ELR (cell line): ENCODE measurements at places on chromosomes 4 and X.
A peak's percentile ranks its signal among the peaks of the same experiment; 100 is the strongest.

DNA sequence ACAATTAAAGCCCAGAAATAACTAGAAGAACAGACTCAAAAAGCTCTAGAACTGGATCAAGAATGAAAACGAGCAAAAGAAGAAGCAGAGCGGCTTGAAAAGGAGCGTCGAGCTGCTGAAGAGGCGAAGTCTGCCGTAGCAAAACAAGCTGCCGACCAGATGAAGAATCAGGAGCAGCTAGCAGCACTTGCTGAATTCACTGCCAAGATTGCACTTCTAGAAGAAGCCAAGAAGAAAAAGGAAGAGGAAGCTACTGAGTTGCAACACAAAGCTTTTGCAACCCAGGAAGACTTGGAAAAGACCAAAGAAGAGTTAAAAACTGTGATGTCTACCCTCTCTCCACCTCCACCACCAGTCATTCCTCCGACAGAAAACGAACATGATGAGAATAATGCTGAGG is 56.1 kb upstream of the PPP4R3C start:
- DNase-seq = no peak

DNA sequence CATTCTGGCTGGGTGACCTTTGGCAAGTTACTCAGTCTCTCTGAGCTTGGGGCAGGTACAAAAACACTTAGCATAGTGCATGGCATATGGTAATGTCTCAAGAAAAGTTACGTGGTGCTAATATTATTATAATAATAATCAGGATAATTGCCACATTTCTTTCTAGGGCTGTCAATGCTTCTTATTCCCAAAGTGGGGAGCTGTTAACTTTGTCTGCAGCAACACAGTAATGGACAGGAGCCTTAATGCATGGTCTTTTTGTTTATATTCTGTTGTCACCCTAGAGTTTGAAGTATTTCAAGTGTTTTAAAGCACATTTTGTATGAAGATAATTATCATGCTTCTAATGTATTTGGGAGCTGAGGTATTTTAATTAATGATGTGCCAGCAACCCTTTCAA is 121.8 kb downstream of the FHIP1A start:
- DNase-seq = peak; percentile 24

DNA sequence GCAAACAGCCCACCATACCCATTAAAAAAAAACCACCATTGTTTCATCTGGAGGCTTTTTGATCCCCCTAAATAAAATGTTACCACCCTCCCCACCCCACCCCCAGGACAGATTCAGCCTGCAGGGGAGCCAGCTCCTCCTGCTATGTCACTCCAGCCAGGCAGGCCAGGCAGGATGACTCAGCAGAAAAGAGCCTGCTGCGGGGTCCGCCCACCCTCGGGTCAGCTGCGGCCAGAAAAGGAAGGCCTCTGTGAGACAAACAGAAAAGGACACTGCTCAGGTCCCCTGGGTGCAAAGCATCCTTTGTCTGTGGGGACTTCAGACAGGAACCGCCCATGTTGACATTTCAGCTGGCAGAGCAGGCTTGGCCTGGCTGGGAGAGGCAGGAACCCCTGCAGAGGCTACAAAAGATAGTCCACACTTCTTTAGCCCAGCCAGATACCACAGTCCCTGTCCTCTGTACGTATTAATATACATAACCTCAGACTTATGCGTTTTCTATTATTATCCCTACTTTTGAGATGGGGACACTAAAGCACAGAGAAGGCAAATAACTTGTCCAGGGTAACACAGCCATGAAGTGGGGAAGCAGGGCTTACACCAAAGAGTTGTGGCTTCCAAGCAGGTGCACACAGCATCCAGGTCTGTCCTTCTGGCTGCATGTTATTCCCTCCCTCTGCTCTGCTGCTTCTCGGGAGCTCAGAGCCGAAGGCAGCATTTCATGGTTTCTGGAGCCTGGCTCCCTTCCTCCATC is 147.7 kb downstream of the CPEB2 start:
- peak; percentile 72 for DNase-seq

DNA sequence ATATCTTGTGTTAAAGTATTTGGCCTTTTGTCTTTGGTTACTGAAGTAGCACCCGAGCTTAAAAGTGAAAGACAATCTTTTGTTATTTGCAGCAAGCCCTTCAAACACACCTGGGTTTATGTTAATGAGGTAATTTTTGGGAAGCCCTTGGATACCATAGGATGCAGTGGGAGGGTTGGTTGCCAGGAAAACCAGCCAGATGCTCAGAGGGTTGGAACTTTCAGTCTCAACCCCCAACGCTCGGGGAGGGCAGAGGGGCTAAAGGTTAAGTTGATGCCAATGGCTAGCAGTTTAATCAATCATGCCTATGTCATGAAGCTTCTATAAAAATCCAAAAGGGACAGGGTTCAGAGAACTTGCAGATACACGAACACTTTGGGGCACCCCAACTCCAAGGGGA is 17.2 kb upstream of the GPR173 start:
- no peak for DNase-seq

GRCh38 chr4:7635445-7636239 is 200.9 kb upstream of the PSAPL1 start:
- no peak for DNase-seq

- peak; percentile 52 for DNase-seq
Observed at GRCh38 chr4:178387756-178388155, 945.5 kb upstream of the AGA start.

GRCh38 chr4:125433453-125433852 is 118.7 kb downstream of the FAT4 start:
- peak; percentile 6 for DNase-seq

GRCh38 chrX:12777670-12778069 is 13.5 kb upstream of the PRPS2 start:
- DNase-seq = peak; percentile 5

GRCh38 chr4:72109959-72110497 is 78.2 kb downstream of the NPFFR2 start:
- no peak for DNase-seq
